ENCODE measurements at places on chromosomes 4 and X.

DNA sequence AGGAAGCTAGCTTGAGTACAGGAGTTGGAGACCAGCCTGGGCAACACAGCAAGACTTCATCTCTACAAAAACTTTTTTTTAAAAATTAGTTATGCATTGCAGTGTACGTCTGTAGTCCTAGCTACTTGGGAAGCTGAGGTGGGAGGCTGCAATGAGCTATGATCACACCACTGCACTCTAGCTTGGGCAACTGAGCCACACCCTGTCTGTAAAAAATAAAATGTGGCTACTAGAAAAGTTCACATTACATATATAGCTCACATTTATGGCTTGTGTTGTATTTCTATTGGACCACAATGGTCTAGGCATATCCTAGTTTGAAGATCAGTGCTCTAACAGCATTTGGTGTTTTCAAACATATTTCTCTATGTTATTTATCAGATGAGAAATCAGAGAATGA is 11.8 kb upstream of the CPEB2 start:
- no peak for DNase-seq

DNA sequence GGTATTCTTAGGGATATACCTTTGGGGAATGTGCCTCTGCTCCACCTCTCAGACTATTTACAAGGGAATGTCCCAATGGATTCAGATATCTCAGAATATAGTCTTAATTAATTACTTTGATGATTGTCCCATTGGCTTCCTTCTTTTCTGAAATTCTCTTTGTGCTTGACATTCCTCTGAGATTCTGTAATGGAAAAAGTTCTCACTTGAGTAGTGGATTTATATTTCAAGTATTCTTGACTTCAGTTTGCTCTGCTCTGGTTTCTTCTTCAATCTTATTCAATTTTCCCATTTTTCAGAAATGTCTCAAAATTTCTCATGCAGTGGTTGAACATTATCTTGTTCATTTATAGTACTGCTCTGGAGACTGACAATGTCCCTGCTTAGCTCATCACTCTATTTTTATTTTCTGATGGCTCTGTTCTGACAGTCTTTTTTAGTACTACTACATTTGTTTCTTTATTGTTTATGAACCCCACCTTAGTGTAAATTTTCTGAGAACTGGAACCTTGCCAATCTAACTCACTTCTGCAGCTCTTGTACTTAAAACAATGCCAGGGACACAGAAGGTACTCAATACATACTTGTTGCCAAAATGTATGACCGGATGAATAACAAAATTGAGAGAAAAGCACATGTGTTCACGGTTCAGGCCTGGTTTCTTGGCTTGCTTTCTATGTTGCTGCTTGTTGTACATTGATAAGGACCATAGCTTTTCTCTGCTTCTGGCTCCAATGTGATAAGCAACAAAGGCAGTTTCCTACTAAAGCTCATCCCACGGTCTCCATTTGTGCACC is 471.7 kb downstream of the GASK1B start:
- DNase-seq = no peak

DNA sequence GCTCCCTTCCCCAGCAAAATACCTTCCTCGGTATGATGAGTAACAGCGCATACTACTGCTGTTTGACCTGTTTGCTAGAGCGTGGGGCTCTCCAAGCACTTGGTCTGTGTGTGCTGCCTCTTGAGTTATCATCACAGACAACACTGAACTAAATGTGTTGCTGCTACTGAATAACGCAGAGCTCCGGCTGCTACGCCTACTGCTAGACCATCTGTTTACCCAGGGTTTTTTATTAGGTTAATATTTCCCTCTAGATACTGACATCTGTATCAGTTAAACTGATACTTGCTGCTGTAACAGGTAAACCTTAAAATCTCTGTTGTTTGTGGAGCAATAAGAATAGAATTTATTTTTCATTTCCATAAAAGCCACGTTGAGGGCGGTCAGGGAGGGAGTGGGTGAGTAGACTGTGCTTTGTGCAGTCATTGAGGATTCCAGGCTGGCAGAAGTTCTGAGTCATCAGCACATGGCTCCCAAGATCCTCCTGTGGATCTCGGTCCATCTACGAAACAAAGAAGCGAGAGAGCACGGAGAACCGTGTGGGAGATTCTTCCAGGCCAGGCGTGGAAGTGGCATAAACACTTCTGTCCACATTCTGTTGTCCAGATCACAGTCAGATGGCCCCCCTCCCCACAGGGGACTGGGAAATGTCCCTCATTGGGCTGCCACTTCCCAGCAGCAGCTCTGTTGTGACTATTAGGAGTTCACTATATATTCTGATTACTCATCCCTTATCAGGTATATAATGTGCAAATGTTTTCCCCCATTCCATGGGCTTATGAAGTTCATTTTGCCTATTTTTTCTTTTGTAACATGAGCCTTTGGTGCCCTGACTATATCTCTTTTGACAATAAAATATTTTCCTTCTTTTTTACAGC is 14.1 kb downstream of the GRK4 start:
- no peak for DNase-seq

DNA sequence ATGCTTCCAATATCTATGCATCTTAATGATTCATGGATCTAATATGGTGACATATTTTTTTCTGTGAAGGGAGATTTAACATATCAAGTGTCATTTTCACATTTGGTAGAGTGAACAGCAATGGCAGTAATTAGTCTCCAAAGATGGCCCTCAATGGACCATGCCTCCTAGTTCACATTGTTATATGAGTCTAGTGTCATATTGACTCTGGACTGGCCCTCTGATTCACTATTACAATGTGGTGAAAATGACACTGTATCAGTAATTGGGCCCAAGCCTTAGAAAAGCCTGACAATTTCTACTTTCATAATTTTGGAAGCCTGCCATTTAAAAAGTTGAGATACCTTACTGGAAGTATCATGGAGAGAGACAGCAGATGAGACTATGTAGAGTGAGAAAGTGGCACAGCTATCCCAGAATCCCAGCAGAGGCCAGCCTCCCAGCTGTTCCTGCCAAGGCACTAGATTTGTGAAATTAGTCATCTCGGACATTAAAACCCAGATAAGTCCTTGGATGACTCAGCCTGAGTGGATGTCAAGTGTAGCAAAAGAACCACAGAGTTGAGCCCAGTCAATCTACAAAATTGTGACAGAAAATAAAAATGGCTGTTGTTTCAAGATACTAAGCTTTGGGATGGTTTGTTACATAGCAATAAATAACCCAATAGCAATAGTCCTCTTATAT is 68.4 kb downstream of the ARHGEF38 start:
- no peak for DNase-seq

- no peak for DNase-seq
Measured at GRCh38 chr4:109803924-109804571, 2.2 kb upstream of the CFI start.
